ENCODE measurements at places on chromosomes 12 and 14.

DNA sequence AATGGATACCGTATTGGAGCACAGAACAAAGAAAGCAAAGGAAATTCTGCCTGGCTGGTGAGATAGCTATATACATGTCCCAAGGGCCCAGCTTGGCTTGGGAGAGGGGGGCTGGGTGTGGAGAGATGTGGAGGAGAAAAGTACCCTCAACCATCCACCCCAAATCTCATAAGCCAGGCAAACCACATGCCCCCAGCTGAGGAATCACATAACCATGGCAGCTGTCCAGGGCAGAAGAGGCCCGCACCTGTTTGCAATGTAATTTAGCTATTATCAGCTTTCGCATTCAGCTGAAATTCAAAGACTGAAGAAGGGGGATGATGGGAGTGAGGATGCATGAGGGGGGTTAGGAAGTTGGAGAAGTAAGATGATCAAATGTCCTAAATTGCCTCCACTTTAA lies 196.1 kb downstream of the TBX5 start:
- DNase-seq, result no peak

DNA sequence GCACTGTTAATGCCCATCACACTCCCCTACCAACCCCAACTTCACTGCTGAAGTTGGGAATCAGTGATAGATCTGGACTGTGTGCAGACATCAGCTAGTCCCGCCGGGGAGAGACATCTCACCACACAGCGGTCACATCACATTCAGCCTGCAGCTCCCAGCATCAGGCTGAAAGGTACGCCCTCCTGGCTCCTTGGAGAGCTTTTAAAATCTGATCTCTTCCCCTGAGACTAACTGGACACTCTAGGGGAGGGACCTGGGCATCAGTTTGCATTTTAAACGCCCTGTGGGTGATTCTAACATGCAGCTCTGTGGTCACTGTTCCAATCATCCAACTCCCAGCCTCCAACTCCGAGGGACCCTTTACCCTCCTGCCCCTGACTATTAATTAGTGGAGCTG lies 58.4 kb downstream of the CCDC85C start:
- no peak for DNase-seq

DNA sequence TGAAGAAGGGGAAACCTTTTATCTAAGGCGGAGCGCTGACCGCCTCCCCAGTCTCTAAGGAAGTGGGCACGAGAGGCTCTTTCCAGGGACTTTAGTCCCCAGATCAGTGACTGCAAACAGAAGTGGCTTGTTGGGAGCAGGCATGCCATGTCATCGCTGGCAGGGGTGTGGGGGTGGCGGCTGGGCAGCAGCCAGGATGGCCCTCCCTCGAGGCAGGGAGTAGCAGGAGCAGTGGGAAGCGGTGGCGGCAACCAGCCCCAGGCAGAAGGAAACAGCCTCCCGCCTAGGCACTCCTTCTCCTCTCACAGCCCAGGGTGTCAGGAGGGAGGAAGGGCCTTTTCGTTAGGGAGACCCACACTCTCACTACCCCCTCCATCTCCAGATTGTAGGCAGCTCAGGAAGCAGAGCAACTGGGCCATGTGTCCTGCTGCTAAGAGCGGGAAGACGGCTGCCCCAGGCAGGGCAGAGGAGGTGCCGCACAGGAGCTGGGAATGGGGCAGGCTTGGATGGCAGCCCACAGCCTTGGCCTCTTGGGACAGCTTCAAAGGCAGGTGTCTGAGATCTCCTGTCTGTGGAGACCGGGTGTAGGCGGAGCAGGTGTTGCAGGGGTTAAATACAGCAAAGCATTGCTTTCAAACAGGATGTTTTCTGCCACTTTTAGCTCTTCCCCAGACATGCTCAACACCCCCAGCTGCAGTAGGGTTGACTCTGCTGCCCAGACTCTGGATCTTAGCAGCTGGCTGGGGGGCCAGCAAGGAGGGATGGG lies 21.8 kb downstream of the VDR start:
- DNase-seq, result no peak

GRCh38 chr14:63562405-63562804 lies 19.2 kb upstream of the PPP2R5E start:
- DNase-seq, result no peak

DNA sequence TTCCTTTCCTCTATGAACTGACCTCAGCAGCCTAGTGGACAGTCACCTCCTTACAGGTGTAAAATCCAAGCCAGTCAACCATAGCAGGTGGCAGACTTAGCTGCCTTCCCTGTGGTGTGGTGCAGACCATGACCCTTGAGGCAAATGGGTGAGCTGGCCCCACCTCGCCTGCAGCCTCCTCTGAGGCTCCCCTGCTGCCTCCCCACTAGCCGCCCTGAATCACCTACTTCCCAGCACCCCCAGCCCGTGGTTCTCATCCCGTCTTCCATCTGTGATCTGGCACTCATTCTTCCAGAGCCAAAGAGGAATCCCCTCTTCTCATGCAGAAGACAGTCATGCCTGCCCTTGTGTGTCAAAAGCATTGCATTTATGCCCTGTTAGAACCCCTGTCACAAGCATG lies 34.4 kb upstream of the TSPAN9 start:
- no peak for DNase-seq

- no peak for DNase-seq
These were observed 3.7 kb downstream of the USP44 start for GRCh38 chr12:95547522-95548055.

- DNase-seq, result no peak
These were observed at the start of gene HPD for GRCh38 chr12:121858662-121859572. TSS of gene HPD (minus strand) at chr12:121858859. CDS start at chr12:121858823, 36 bp downstream.

DNA sequence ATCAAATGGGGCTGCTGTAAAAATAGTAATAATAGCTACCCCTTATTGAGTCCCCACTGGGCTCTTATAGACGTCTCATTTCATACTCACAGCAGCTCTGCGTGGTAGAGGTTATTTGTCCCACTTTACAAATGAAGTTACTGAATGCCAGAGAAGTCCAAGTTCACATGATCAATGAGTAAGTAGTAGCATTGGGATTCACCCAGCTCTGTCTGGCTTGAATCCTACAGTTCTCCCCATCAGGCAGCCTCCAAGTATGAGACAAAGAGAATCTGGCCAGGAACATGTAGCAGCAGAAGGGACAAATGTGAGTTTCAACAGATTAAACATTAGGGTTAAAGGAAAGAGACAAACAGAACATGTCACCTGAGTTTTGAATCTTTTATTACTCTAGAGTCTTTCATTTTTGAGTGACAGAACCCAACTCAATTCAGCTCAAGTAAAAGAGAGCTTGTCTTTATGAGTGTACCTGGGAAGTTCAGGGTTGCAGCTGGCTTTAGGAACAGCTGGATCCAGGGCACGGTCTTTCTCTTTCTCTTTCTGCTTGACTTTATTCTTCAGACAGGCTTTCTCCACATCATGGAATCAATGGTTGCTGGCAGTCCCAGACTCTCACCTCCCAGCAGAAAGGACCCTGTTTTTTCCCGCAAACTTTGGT lies 64.1 kb upstream of the JDP2 start:
- DNase-seq, result no peak

DNA sequence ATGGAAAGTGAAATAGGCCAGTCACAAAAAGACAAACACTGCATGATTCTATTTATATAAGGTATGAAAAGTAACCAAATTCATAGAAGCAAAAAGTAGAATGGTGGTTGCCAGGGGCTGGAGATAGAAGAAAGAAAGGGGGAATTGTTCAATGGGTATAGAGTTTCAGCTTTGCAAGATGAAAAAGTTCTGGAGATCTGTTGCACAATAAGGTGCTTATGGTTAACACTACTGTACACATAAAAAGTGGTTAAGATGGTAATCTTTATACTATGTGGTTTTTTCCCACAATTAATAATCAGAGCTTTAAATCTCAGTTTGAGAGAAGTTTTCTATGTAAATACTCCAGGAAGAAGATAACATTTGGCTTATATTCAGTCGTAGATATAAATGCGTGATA lies 73.4 kb downstream of the SLC38A4 start:
- no peak for DNase-seq

GRCh38 chr12:96886998-96887677 lies 19.9 kb upstream of the NEDD1 start:
- no peak for DNase-seq

DNA sequence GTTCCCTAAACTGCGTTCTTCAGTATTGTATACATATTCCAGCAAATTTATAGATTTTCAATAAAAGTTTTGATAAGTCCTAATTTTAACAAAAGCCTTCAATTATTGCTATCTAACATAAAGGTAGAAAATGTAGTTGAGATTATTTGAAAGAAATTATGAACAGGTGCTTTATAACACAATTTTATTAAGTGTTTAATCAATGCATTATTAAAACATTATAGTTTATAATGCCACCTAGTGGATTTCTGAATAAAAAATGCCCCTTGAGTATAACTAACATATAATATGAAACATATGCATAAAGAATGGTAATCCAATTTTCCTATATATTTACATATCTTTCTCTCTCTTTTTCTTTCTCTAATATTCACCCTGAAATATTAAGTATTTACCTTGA lies 515.3 kb downstream of the SLC6A15 start:
- DNase-seq, result no peak

GRCh38 chr12:75665216-75665615 lies 153.8 kb upstream of the KRR1 start:
- DNase-seq, result no peak

GRCh38 chr14:32940711-32941667 lies 2.3 kb downstream of the NPAS3 start:
- no peak for DNase-seq

DNA sequence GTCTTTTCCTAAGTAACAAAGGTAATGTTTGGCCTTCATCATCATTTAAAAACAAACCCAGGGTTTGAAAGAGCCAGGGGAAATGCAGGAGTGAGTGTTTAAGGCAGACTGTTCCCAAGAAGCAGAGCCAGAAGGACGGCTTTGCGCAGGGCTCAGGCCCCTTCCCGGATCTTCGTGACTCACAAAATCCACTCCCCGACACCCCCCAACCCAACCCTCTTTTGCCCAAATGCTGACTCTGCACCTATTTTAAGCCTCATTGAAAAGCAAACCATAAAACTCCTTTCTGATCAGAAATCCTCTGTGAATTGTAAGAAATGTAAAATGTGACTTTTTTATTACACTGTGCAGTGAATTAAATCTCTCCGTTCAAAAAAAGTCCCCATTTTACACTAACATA lies 67.5 kb downstream of the SETD3 start:
- DNase-seq, result no peak

DNA sequence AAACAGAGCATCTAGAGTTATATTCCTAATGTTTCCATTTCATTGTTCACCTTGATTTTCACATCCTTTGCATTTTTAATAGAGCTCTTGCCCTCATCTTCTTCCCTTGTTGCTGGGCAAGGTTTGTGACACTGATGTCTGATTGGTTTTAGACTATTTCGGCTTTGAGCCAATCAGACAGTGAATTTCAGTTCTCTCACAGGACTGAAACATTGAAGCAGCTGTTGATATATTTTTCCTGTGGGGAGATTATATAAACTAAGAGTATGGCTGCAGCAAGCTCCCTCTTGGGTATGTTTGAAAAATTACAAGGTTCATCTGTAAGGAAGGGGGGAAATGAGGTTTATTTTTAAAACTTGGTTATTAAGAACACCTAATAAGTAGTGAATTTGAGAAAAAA lies 51.2 kb downstream of the ATF7IP start:
- peak; percentile 17 for DNase-seq

DNA sequence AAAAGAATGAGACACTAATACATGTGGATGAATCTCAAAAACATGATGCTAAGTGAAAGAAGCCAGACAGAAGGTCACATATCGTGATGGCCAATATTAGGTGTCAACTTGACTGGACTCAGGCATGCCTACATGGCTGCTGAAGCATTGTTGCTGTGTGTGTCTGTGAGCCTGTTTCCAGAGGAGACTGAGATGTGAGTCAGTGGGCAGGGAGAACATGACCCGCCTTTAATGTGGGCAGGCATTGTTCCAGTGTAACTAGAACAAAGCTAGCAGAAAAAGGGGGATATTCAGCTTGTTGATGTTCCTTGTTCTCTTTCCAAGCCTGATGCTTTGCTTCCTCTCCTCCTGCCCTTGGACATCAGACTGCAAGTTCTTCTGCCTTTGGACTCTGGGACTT lies 47.6 kb downstream of the DCAF5 start:
- no peak for DNase-seq

GRCh38 chr14:105201925-105202513 lies 20.9 kb upstream of the NUDT14 start:
- DNase-seq, result no peak

DNA sequence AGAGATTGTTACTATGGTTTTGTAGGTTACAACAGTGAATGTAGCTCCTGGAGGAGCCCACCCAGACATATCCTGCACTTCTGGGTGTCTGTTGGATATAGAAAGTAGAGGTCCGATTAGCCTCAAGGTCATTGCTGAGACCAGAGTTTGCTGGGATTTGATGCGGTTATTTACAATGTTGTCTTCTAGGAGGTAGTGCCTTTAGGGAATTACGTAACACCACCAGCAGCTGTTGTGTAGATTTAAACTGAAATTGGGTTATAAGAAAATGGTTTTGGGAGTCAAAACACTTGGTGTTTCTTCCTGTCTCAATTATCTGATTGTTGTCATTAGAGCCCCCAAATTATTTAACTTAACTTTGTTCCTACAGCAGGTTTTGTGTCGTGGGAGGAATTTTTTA lies 225.3 kb upstream of the PELI2 start:
- DNase-seq, result no peak

- no peak for DNase-seq
These were observed 156.3 kb downstream of the PTPN11 start for GRCh38 chr12:112574896-112575558.

GRCh38 chr12:27754795-27755194 lies 25.2 kb upstream of the KLHL42 start:
- DNase-seq, result no peak

DNA sequence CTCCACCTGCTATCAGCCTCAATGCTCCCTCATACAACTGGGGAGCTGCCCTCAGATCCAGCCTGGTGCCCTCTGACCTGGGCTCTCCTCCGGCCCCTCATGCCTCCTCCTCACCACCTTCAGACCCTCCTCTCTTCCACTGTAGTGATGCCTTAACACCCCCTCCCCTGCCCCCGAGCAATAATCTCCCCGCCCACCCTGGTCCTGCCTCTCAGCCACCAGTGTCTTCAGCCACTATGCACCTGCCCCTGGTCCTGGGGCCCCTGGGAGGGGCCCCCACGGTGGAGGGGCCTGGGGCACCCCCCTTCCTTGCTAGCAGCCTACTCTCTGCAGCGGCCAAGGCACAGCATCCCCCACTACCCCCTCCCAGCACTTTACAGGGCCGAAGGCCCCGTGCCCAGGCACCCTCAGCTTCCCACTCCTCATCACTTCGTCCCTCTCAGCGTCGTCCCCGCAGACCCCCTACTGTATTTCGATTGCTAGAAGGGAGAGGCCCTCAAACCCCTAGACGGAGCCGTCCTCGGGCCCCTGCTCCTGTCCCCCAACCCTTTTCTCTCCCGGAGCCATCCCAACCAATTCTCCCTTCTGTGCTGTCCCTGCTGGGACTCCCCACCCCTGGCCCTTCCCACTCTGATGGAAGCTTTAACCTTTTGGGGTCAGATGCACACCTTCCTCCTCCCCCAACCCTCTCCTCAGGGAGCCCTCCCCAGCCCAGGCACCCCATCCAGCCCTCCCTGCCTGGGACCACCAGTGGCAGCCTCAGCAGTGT lies 3.2 kb downstream of the MBD6 start:
- DNase-seq, result no peak
